Left renal cortex interstitium (tissue), 4 donors: ENCODE measurements at places on chromosomes 3 and 15. TPM values are rescaled to one million over a fixed set of nuclear protein-coding genes. Genes with fewer than 3 reads are reported as not detected.

Gene IL5RA
- polyA plus RNA-seq: 0.69 TPM

Gene SFMBT1
- polyA plus RNA-seq: 10.0 TPM

Gene HGD
- polyA plus RNA-seq: 83.1 TPM

Gene CRABP1
- 49.0 TPM for polyA plus RNA-seq

Gene SAMD7
- not detected for polyA plus RNA-seq

Gene CYP1A2
- 0.23 TPM for polyA plus RNA-seq

Gene NR2F2
- polyA plus RNA-seq: 347 TPM

Gene TNNC1
- polyA plus RNA-seq: 7.6 TPM
